Kidney (tissue), 22 donors: ENCODE measurements at places on chromosomes 12 and 14. TPM values are rescaled to one million over a fixed set of nuclear protein-coding genes. Genes with fewer than 3 reads are reported as not detected.

GRCh38 chr14:34946699-34947098, 36.1 kb upstream of the SRP54 start:
- no peak for DNase-seq
- H3K27ac ChIP-seq, result no peak overlapping the region
- no peaks in the 10 kb centered on the region for H3K27me3 ChIP-seq

DNA sequence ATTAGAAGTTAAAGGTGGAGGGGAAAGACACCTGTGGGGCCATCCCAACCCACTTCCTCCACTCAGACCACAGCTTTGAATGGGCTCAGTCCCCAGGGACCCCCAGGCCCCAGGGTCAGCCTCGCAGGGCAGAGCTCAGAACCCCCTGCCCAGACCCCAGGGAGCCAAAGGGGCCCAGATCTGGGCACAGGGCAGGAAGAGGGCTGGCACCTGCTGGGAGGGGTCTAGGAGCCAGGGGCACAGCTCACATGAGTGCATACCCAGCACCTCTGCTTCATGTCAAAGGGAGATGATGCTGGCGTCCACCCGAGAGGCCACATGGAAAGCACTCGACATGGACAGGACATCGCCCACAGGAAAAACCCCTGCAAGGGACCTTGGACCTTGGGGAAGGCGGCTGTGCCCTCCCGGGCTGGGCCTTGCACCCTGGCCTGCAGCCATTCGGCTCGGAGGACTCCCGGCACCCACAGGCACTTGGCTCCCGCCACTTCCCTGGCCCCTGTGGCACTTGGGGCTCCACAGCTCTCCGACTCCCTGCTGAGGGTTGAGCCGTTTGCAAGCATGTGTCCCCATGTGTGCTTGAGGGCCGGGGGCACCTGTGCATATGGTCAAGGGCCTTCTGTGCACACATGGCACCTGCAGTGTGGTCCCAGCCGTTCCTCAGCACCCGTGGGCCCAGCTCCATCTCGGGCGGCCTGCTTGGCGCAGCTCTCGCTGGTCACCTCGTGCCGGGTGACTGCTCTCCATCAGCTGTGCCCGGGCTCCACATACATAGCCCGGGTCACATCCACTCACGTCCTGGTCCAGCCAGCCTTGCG, 7.8 kb upstream of the AMN start:
- H3K27ac ChIP-seq, result no peak overlapping the region
- DNase-seq, result no peak
- no peaks in the 10 kb centered on the region for H3K4me1 ChIP-seq
- no peaks in the 10 kb centered on the region for H3K36me3 ChIP-seq
- no peaks in the 10 kb centered on the region for H3K27me3 ChIP-seq
- H3K4me3 ChIP-seq, result no peak overlapping the region

The KRT6A gene
- not detected for total RNA-seq

DNA sequence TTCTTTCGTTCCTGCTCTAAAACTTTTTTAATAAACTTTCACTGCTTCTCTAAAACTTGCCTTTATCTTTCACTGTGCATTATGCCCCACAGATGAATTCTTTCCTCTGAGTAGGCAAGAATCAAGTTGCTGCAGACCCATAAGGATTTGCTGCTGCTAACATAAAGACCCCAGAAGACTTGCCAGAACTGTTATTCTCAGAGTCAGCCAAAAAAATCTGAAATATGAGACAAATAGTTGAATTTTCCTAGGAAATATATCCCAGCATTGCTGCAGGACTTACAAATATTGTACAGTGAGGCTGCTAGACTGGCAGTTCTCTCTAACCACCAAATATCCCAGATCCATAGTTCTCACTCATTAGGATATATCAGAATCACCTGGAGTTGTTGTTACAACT, 349.1 kb upstream of the FLRT2 start:
- H3K27ac ChIP-seq, result no peak overlapping the region
- H3K27me3 ChIP-seq, result no peaks in the 10 kb centered on the region
- H3K4me1 ChIP-seq, result no peaks in the 10 kb centered on the region
- no peaks in the 10 kb centered on the region for H3K36me3 ChIP-seq
- no peak for DNase-seq

The CLEC2A gene
- total RNA-seq, result not detected

The GLI1 gene
- 2.8 TPM for total RNA-seq

GRCh38 chr12:14612898-14613445, 45.3 kb upstream of the PLBD1 start:
- no peak overlapping the region for H3K27ac ChIP-seq
- H3K27me3 ChIP-seq, result no peaks in the 10 kb centered on the region
- no peaks in the 10 kb centered on the region for H3K4me1 ChIP-seq
- no peak for DNase-seq

The CCDC198 gene
- total RNA-seq, result 166 TPM
